GM03348 (cell line): ENCODE measurements at places on chromosomes 5 and 9.
A peak's percentile ranks its signal among the peaks of the same experiment; 100 is the strongest.

DNA sequence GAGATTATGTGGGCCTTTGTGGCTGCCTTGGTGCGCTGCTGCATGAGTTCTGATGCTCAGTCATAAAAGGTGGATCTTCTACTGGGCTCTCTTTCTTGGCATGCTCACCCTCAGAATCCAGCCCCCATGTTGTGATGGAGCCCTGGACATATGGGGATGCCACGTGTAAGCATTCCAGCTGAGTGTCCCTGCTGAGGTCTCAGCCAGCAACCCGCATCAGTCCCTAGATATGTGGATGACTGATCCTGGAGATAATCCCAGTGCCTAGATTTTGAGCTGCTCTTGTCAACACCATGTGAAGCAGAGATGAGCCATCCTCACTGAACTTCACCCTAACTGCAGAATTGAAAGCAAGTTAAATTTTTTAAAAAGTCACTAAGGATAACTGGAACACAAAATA is 390.1 kb downstream of the DMRT2 start:
- DNase-seq: no peak

DNA sequence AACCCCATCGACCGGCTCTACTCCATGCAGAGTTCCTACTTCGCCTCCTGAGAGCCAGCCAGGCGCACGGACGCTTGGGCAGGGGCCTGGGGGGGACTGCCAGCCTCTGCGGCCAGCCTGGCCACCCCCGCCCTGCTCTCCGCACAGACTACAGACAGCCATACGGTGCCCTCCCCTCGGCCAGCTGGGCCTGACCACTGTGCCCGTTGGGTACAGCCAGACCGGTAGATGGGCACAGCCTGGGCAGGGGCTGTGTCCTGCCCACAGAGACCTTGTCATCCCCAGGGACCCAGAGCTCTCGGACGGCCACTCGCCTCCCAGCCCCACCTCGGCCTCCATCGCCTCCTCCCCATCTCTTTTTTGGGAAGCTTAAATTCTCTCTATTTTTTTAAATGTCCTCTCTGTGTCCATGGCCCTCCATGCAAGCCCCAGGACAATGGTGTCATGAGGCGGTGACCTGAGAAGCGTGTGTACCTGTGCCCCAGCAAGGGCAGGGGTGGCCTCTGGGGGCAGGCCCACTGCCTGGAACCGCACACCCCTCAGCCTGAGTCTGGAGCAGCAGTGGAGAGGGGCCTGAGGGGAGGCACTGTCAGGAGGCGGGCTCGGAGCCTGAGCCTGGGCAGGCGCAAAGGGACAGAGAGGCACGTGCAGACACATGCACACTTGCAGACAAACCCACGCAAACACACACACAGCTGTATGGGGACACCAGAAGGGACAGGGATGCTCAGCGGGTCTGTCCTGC is 82.8 kb downstream of the LMX1B start:
- no peak for DNase-seq

- DNase-seq: no peak
These were observed 29.0 kb upstream of the FCN1 start for GRCh38 chr9:134946663-134947062.

DNA sequence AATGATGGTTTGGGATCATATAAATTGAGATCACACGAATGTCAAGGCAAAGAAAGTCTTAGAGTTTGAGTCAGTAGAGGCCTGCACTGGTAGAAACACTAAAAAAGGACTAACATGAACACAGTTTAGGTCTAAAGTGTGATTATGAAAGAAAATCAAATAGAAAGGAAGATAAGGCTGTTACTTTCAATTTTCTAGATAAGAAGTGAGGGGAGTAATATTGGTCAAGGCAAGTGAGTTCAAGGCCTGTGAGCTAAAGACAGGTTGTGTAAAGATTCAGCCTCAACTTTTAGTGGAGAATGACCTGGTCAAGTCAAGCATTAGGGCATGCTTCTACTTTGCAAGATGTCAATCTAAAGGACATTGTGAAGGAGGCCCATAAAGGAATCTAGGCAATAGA is 19.0 kb downstream of the VLDLR start:
- DNase-seq: no peak

- DNase-seq: no peak
These were observed 136.6 kb upstream of the TNC start for GRCh38 chr9:115254287-115255180.

DNA sequence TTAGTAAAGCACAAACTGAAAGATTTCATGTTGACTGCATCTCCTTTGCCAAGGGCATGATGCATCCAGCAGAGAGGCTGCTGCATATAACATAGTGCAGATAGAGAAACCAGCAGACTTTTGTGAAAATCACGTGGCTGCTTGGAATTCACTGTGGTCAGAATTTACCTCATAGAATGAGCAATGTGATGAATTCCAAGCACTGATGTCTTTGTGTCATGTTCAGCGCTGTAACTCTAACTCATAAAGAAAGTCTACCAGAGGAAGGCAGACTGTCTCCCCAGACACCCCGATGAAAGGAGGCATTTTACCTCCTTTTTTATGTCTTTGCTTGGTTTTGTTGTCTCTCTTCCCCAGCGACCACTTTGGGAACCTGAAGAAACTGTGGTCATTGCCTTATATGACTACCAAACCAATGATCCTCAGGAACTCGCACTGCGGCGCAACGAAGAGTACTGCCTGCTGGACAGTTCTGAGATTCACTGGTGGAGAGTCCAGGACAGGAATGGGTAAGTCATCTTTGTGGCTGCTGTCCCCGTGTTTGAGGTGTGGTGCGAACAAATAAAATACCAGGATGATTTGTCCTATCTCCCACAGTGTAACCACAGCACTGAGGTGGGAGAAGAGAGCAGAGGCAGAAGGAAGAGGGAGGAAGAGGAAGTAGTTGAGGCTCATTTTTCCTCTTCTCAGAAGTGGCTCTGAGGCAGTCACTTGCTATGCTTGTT is 42.0 kb downstream of the ITK start:
- DNase-seq: peak; percentile 43

GRCh38 chr5:149280802-149281201 is 9.1 kb downstream of the AFAP1L1 start:
- DNase-seq: no peak
